ENCODE measurements at places on chromosomes 6 and 20.
A peak's percentile ranks its signal among the peaks of the same experiment; 100 is the strongest.

DNA sequence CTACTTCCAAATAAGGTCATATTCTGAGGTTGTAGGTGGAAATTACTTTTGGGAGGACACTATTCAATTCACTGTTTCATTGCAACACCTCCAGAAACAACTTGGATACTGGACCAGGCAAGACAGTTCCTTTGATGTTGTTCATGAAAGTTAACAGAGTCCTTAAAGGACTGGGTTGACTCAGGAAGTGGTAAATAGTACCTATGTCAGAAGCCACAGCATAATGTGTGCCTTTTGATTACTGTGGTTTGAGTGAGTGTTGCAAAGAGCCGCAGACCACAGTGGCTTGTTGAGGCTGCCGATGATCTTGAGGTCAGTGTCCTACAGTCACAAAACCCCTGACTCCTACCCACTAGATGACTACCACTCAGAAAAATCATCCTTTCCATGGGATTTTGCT is 10.9 kb downstream of the IL20RA start:
- no peaks in the 10 kb centered on the region for H3K36me3 ChIP-seq
- no peak overlapping the region for H3K4me3 ChIP-seq
- no peak for DNase-seq
- H3K27ac ChIP-seq: no peak overlapping the region
- no peaks in the 10 kb centered on the region for H3K4me1 ChIP-seq

- H3K27ac ChIP-seq: no peak overlapping the region
- no peaks in the 10 kb centered on the region for H3K27me3 ChIP-seq
- H3K36me3 ChIP-seq: no peaks in the 10 kb centered on the region
- H3K4me1 ChIP-seq: no peaks in the 10 kb centered on the region
Measured at GRCh38 chr20:61134296-61135030, 117.6 kb upstream of the CDH4 start.

- no peak for DNase-seq
- H3K4me1 ChIP-seq: peaks cover 20% of the 10 kb centered on the region
- no peaks in the 10 kb centered on the region for H3K36me3 ChIP-seq
- H3K4me3 ChIP-seq: no peak overlapping the region
- no peaks in the 10 kb centered on the region for H3K27me3 ChIP-seq
Measured at GRCh38 chr20:10508060-10508459, 73.0 kb downstream of the SLX4IP start.

GRCh38 chr6:7341989-7342742 is 29.2 kb upstream of the SSR1 start:
- no peaks in the 10 kb centered on the region for H3K36me3 ChIP-seq
- no peaks in the 10 kb centered on the region for H3K27me3 ChIP-seq
- H3K4me3 ChIP-seq: no peak overlapping the region

GRCh38 chr6:9186148-9186547 is 750.8 kb upstream of the SLC35B3 start:
- no peaks in the 10 kb centered on the region for H3K4me1 ChIP-seq
- no peaks in the 10 kb centered on the region for H3K27me3 ChIP-seq
- H3K4me3 ChIP-seq: no peak overlapping the region
- H3K36me3 ChIP-seq: no peaks in the 10 kb centered on the region
- DNase-seq: no peak

GRCh38 chr6:125639466-125640020 is 109.9 kb upstream of the HEY2 start:
- H3K27ac ChIP-seq: no peak overlapping the region
- H3K36me3 ChIP-seq: no peaks in the 10 kb centered on the region
- H3K27me3 ChIP-seq: no peaks in the 10 kb centered on the region
- H3K4me1 ChIP-seq: no peaks in the 10 kb centered on the region

- H3K27me3 ChIP-seq: no peaks in the 10 kb centered on the region
- peaks cover 49% of the 10 kb centered on the region for H3K36me3 ChIP-seq
- peak overlapping the region; percentile 99 for H3K27ac ChIP-seq
- DNase-seq: no peak
- H3K4me3 ChIP-seq: peak overlapping the region; percentile 92
Measured at GRCh38 chr20:62303340-62304226, 786 bp downstream of the ADRM1 start.

- no peak overlapping the region for H3K4me3 ChIP-seq
- no peak for DNase-seq
- no peak overlapping the region for H3K27ac ChIP-seq
- H3K4me1 ChIP-seq: no peaks in the 10 kb centered on the region
Measured at GRCh38 chr6:130975325-130975724, 87.7 kb downstream of the EPB41L2 start.

GRCh38 chr6:41577356-41578216 is 31.4 kb downstream of the FOXP4 start:
- DNase-seq: no peak
- H3K4me3 ChIP-seq: no peak overlapping the region

- H3K27me3 ChIP-seq: no peaks in the 10 kb centered on the region
- no peaks in the 10 kb centered on the region for H3K36me3 ChIP-seq
- DNase-seq: no peak
- no peak overlapping the region for H3K27ac ChIP-seq
- H3K4me1 ChIP-seq: no peaks in the 10 kb centered on the region
Measured at GRCh38 chr20:2795451-2795850, 5.0 kb downstream of the CPXM1 start.

- DNase-seq: no peak
- H3K4me1 ChIP-seq: no peaks in the 10 kb centered on the region
- no peaks in the 10 kb centered on the region for H3K27me3 ChIP-seq
- H3K36me3 ChIP-seq: no peaks in the 10 kb centered on the region
Measured at GRCh38 chr6:84785671-84786070, 21.3 kb upstream of the TBX18 start.

DNA sequence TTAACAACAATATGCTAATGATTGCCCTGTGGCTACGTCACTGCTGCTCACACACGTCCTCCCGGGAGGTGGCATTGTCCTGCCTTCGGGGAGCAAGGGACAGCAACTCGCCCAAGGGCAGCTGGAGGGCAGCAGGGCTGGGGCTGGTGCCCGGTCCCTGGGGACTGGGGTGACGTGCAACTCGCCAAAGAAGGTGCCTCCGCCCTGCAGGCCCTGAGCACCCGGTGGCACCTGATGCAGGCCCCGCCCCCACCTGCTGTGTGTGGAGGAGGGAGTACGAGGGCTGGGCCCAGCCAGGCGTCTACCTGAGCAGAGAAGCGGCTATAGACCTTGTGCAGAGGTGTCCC is 64.8 kb upstream of the SLCO4A1 start:
- H3K4me1 ChIP-seq: no peaks in the 10 kb centered on the region
- no peak for DNase-seq
- H3K27ac ChIP-seq: no peak overlapping the region
- no peaks in the 10 kb centered on the region for H3K36me3 ChIP-seq
- peaks cover 14% of the 10 kb centered on the region for H3K27me3 ChIP-seq

DNA sequence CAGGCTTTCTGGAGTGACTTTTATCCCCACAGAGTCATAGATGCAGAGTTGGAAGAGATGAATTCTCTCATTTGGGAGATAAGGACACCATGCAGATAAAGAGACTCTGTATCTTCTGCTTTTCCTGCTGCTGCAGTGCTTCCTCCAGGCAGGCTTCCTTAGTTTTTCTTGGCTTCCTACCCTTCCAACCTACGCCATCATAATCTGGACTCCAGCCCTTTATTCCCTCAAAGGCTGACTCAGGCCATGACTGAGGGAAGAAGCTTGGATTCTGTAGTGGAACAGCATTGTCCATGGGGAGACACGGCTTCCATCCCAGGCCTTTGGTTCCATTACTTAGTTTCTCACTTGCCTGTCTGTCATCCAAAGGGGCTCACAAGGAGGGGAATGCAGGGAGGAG is 6.5 kb upstream of the RNF24 start:
- peaks cover 21% of the 10 kb centered on the region for H3K4me1 ChIP-seq
- DNase-seq: no peak
- no peaks in the 10 kb centered on the region for H3K27me3 ChIP-seq
- no peak overlapping the region for H3K4me3 ChIP-seq

GRCh38 chr6:42860036-42860435 is 19.4 kb upstream of the RPL7L1 start:
- no peak overlapping the region for H3K4me3 ChIP-seq
- no peak overlapping the region for H3K27ac ChIP-seq
- peaks cover 92% of the 10 kb centered on the region for H3K36me3 ChIP-seq
- no peak for DNase-seq

DNA sequence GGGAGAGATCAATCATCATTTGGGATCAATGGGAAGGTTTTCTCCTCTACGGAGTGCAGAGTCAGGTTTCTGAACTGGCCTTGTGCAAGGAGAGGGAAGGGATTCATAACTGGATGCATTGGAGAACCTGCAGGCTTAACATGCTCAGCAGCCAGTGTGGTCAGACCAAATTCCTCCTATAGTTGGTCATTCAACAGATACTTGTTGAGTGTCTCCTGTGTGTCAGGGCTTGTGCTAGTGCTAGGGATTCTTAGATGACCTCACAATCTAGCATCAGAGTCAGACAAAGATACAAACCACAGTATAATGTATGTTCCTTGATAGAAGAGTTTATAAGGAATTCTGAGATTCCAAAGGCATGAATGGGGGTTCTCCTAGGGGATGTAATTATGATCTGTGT is 23.9 kb downstream of the RALY start:
- no peaks in the 10 kb centered on the region for H3K27me3 ChIP-seq
- no peak for DNase-seq
- no peak overlapping the region for H3K27ac ChIP-seq
- peaks cover 9% of the 10 kb centered on the region for H3K4me1 ChIP-seq

DNA sequence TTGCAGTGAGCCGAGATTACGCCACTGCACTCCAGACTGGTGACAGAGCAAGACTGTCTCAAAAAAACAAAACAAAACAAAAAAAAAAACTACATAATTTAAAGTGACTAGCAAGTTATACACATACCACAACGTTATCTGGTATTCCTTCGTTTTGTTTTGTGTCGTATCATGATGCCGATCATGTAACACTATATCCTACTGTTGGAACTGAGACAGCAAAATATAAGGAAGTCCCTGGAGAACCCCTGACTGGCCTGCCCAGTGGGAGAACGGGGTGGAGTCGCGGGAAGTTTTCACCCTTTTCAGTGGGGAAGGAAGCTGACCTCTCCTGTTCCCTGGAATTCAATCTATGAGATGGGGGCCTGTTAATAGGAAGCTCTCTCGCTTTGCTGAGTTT is 15.1 kb downstream of the SOX4 start:
- H3K36me3 ChIP-seq: no peaks in the 10 kb centered on the region
- DNase-seq: no peak
- H3K4me3 ChIP-seq: no peak overlapping the region

All from ascending aorta (tissue), 2 donors.